Fibroblast of lung (primary cell): ENCODE measurements at places on chromosomes 13 and 19. TPM values are rescaled to one million over a fixed set of nuclear protein-coding genes. Genes with fewer than 3 reads are reported as not detected.

The HOMER3 gene
- 60.1 and 70.2 TPM in 2 replicates for total RNA-seq

DNA sequence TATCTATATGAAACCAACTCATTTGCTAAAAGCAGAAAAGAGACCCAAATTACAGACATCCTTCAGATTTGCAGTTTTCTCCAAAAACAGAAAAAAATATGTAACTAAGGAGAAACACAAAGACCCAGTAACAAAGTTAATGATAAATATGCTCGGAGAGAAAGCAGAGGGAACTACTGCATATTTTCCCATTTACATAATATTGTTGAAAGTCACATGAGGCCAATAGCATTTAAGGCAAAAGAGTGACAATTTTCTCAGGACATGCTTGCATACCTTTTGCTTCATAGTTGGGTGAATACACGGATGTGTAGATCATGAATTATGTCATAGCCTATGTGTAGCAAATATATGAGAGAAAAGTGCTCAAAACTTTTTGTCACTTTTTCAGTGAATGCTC is 310.3 kb downstream of the EFNB2 start:
- H3K27me3 ChIP-seq, result no peaks in the 10 kb centered on the region
- no peak overlapping the region for H3K27ac ChIP-seq
- H3K36me3 ChIP-seq, result no peaks in the 10 kb centered on the region
- no peaks in the 10 kb centered on the region for H3K4me1 ChIP-seq
- DNase-seq, result no peak

The CGB3 gene
- total RNA-seq, result not detected in 2 replicates

DNA sequence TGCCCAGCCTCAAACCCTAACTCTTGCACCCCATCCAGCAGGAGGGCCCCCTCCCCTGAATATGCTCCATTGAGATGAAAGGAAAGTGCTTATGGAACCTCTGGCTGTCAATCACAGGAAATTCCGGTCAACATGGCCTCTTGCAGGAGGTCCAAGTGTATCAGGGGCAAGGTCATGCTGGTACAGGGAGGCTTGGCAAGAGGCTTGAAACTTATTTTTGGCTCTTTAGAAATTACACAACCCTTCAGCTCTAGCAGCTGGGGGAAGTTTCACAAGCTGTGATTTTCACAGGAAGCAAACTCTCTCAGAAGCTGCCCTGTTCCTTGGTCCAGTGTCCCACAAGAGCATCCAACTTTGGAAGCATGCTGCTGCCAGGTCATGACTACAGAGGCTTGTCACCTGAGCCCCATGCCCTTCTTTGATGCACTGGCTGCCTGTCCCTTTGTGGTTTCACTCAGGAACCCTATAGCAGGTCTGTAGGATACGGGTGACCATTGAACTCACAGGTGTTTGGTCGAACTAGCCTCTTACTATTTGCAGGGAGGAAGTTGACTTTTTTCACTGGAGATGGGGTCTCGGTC is 8.4 kb downstream of the ASF1B start:
- H3K27me3 ChIP-seq, result no peaks in the 10 kb centered on the region
- no peak overlapping the region for H3K4me3 ChIP-seq
- H3K36me3 ChIP-seq, result no peaks in the 10 kb centered on the region
- H3K27ac ChIP-seq, result no peak overlapping the region
- H3K4me1 ChIP-seq, result no peaks in the 10 kb centered on the region

- DNase-seq, result no peak
- peaks cover 4% of the 10 kb centered on the region for H3K4me1 ChIP-seq
- no peak overlapping the region for H3K4me3 ChIP-seq
- peaks cover 12% of the 10 kb centered on the region for H3K36me3 ChIP-seq
- H3K27ac ChIP-seq, result no peak overlapping the region
- H3K27me3 ChIP-seq, result no peaks in the 10 kb centered on the region
Measured at GRCh38 chr19:19661675-19662251, 1.7 kb downstream of the ATP13A1 start.

DNA sequence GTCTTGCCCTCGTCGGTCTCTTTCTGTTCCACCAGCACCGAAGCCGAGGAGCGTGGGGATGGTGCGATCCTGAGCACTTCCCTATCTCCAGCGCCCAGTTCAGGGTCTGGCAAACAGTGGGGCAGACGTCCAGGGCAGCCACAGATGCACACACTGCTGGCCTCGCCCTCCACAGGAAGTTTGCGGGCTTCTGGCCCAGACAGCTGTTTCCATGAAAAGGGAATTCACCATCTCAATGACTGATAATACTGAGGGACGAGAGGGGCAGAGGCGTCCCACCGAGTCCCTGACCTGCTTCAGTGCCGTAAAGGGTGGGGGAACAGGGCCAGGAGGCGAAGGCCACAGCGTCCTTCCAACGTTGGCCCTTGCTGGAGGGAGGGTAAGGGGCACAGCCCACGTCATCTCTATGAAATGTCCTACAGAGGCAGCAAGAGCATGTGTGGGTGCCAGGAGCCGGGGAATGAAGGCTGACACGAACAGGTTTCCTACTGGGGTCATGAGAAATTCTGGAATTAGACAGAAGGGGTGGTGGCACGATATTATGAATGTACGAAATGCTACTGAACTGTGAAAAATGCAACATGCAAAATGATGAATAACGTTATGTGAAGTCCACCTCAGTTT is 19.5 kb downstream of the SHC2 start:
- no peak overlapping the region for H3K27ac ChIP-seq
- H3K4me1 ChIP-seq, result no peaks in the 10 kb centered on the region
- DNase-seq, result no peak
- H3K4me3 ChIP-seq, result no peak overlapping the region
- no peaks in the 10 kb centered on the region for H3K36me3 ChIP-seq
- no peaks in the 10 kb centered on the region for H3K27me3 ChIP-seq

GRCh38 chr13:55517312-55517711 is 1623.4 kb upstream of the PRR20A start:
- H3K4me3 ChIP-seq, result no peak overlapping the region
- H3K36me3 ChIP-seq, result no peaks in the 10 kb centered on the region
- no peaks in the 10 kb centered on the region for H3K27me3 ChIP-seq
- no peak for DNase-seq
- no peak overlapping the region for H3K27ac ChIP-seq

- H3K36me3 ChIP-seq, result no peaks in the 10 kb centered on the region
- H3K27ac ChIP-seq, result no peak overlapping the region
- no peaks in the 10 kb centered on the region for H3K27me3 ChIP-seq
- no peak overlapping the region for H3K4me3 ChIP-seq
- peaks cover 6% of the 10 kb centered on the region for H3K4me1 ChIP-seq
Measured at GRCh38 chr13:46659413-46660065, 106.6 kb downstream of the LRCH1 start.

GRCh38 chr19:14337510-14337909 is 43.7 kb upstream of the ADGRE5 start:
- DNase-seq, result no peak
- no peaks in the 10 kb centered on the region for H3K36me3 ChIP-seq
- H3K27me3 ChIP-seq, result no peaks in the 10 kb centered on the region
- no peaks in the 10 kb centered on the region for H3K4me1 ChIP-seq
- no peak overlapping the region for H3K27ac ChIP-seq

The PROZ gene
- total RNA-seq, result not detected in 2 replicates

- H3K27me3 ChIP-seq, result no peaks in the 10 kb centered on the region
- H3K36me3 ChIP-seq, result no peaks in the 10 kb centered on the region
- H3K27ac ChIP-seq, result peak overlapping the region; percentile 48
- peaks cover 13% of the 10 kb centered on the region for H3K4me1 ChIP-seq
- H3K4me3 ChIP-seq, result no peak overlapping the region
Measured at GRCh38 chr13:105920370-105920769, 615.1 kb downstream of the EFNB2 start.

- no peaks in the 10 kb centered on the region for H3K4me1 ChIP-seq
- H3K4me3 ChIP-seq, result no peak overlapping the region
- no peaks in the 10 kb centered on the region for H3K27me3 ChIP-seq
- no peak overlapping the region for H3K27ac ChIP-seq
- no peaks in the 10 kb centered on the region for H3K36me3 ChIP-seq
Measured at GRCh38 chr19:33403221-33403972, 29.9 kb downstream of the CEBPG start.

The FFAR2 gene
- not detected in 2 replicates for total RNA-seq

GRCh38 chr13:21539687-21540086 is 64.3 kb downstream of the MICU2 start:
- H3K27me3 ChIP-seq, result no peaks in the 10 kb centered on the region
- no peak for DNase-seq
- no peak overlapping the region for H3K4me3 ChIP-seq
- H3K4me1 ChIP-seq, result no peaks in the 10 kb centered on the region
- no peaks in the 10 kb centered on the region for H3K36me3 ChIP-seq

DNA sequence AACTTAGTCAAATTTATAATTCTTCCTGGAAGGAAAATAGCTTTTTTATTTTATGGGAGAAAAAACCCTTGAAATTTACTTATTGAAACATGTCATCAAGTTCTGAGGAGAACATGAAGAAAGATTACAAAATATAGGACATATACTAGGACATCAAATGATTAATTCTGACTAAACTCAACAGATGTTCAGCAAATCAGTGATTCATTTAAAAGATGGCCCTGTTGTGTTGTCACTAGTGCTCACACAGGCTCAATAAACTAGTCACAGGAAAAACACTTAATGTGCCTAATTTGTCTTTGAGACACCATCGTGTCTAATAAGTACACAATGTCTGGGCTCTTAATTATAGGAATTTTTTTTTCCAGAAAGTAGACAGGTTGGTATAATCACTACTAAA is 223.8 kb upstream of the TMTC4 start:
- H3K4me3 ChIP-seq, result no peak overlapping the region
- no peak for DNase-seq
- no peaks in the 10 kb centered on the region for H3K27me3 ChIP-seq
- H3K27ac ChIP-seq, result no peak overlapping the region
- no peaks in the 10 kb centered on the region for H3K4me1 ChIP-seq
- H3K36me3 ChIP-seq, result no peaks in the 10 kb centered on the region

The ELF1 gene
- total RNA-seq, result 34.7 and 38.5 TPM in 2 replicates

The FUT3 gene
- not detected in 2 replicates for total RNA-seq

The MYPOP gene
- 1.3 TPM in 2 replicates for total RNA-seq

DNA sequence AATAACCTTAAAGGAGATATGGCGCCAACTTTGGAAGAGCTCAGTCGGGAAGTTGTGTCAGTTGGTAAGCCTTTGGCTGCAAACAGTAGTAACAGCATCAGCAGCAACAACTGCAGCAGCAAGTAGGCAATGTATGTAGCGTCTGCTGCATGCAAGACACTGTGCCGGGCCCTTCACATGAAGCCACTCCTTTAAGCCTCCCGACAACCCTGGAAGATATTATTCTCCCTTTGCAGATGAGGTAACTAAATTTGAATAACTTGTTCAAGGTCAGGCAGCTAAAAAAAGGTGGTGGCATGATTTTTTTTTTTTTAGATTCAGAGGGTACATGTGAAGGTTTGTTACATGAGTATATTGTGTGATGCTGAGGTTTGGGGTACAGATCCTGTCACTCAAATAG is 19.7 kb downstream of the SIPA1L3 start:
- H3K27me3 ChIP-seq, result no peaks in the 10 kb centered on the region
- H3K4me3 ChIP-seq, result no peak overlapping the region
- H3K4me1 ChIP-seq, result peaks cover under 1% of the 10 kb centered on the region
- H3K27ac ChIP-seq, result no peak overlapping the region
- no peaks in the 10 kb centered on the region for H3K36me3 ChIP-seq

GRCh38 chr13:25478186-25478585 is 106.4 kb downstream of the ATP8A2 start:
- peak; percentile 4 for DNase-seq
- H3K36me3 ChIP-seq, result no peaks in the 10 kb centered on the region
- no peak overlapping the region for H3K4me3 ChIP-seq
- H3K27me3 ChIP-seq, result no peaks in the 10 kb centered on the region
- no peak overlapping the region for H3K27ac ChIP-seq
- H3K4me1 ChIP-seq, result no peaks in the 10 kb centered on the region

The HIF3A gene
- total RNA-seq, result 0.77 and 1.5 TPM in 2 replicates

The MCEMP1 gene
- total RNA-seq, result not detected in 2 replicates

The MBD3L3 gene
- total RNA-seq, result not detected in 2 replicates

DNA sequence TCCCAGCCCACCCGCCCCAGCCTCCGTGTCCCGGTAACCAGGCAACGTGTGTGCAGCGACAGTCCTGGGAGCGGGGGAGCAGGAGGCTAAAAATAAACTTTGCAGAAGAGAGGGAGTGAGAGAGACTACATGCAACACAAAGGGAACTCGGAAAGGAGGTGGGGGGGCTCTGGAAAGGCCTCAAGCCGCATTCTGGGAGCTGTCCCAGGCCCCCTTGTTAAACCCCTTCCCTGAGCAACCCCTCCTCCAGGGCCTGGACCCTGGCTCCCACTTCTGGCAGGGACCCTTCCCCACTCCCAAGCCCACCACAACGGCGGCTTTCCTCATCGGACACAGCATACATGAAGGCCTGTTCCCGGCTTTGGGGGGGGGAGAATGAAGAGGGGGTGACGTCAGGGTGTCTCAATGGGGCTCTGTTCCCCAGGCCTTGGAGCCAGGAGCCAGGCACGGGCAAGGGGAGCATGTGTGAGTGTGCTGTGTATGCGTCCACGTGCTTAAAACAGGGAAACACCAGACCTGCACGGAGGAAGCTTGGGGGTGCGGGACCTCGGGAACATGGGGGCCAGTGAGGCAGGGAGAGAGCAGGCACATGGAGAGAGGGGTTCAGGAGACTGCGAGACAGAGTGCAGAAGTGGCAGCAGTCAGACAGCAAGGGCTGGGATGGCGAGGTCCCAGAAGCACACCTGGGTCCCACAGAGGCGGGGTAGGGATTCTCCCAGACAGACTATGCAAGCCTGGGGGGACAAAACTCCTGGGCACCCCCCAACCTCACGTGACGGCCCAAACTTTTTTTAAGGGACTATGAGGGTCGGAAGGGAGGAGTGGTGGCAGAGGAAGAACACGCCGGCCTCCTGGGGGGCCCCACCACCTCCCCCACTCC is 2.3 kb downstream of the ERF start:
- peak overlapping the region; percentile 82 for H3K27ac ChIP-seq
- H3K27me3 ChIP-seq, result no peaks in the 10 kb centered on the region
- H3K36me3 ChIP-seq, result peaks cover 12% of the 10 kb centered on the region
- H3K4me3 ChIP-seq, result peak overlapping the region; percentile 47
- peak; percentile 47 for DNase-seq
- peaks cover 23% of the 10 kb centered on the region for H3K4me1 ChIP-seq

- no peak for DNase-seq
- H3K27me3 ChIP-seq, result no peaks in the 10 kb centered on the region
- no peak overlapping the region for H3K4me3 ChIP-seq
- no peak overlapping the region for H3K27ac ChIP-seq
- peaks cover 7% of the 10 kb centered on the region for H3K4me1 ChIP-seq
Measured at GRCh38 chr13:44135566-44135965, 238.1 kb upstream of the SERP2 start.

The ZNF699 gene
- total RNA-seq, result 12.3 and 20.5 TPM in 2 replicates
